ENCODE measurements at places on chromosomes 12 and 14.

DNA sequence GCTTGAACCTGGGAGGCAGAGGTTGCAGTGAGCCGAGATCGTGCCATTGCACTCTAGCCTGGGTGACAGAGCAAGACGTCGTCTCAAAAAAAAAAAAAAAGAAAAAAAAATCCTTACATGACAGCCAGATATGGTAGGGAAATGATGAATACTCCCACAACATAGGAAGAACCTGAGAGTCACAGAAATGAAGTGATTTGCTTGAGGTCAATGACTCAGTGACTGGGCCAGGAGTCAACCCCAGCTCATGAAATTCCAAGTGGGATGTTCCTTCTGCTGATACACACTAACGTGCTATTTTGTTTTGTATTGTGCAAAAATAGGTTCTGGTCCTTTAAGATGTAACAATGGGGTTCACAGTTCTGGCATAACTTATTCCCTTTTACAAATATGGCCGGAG is 9.0 kb downstream of the RHOF start:
- peaks cover 66% of the 10 kb centered on the region for H3K4me1 ChIP-seq
- H3K27ac ChIP-seq, result no peak overlapping the region
- no peak overlapping the region for H3K4me3 ChIP-seq
- no peaks in the 10 kb centered on the region for H3K36me3 ChIP-seq

- H3K4me1 ChIP-seq, result no peaks in the 10 kb centered on the region
- DNase-seq, result no peak
- H3K4me3 ChIP-seq, result no peak overlapping the region
These were observed 69.3 kb downstream of the RBM19 start for GRCh38 chr12:113896841-113897240.

DNA sequence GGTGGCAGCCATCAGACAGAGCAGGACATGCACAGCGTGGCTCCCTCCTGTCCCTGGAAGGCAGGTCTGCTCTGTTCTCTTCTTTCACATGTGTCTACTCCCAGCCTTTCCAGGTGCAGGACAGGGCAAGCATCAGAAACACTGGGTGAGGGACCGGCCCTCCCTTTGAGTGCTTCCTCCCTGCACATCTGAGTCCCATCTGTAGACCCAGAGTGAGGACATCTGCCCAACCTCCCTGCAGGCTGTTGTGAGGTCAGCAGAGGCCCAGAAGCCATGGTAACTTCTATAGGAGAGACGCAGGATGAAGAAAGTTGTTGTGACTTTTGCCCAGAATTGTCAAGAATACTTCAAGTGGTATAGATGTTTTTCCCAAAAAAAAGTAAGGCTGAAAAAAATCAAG is 282.7 kb downstream of the CACNA1C start:
- no peaks in the 10 kb centered on the region for H3K36me3 ChIP-seq
- no peak for DNase-seq
- no peaks in the 10 kb centered on the region for H3K4me1 ChIP-seq
- H3K27me3 ChIP-seq, result peaks cover 21% of the 10 kb centered on the region

DNA sequence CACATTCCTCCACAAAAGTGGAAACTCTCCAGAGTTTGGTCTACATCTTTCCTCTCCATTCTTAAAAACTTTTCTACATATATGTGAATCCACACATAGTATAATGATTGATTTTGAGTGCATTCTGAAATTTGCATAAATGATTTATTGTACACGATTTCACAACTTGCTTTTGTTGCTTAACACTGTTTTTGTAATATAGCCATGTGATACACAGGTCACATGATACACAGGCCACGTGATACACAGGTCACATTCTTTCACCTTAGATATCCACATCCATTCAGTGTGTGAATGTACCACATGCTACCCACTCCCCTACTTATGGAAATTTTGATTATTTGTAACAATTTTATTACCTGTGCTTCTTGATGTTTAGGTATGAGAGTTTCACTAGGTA is 319.1 kb downstream of the ZFP36L1 start:
- no peak overlapping the region for H3K4me3 ChIP-seq
- no peak for DNase-seq
- peaks cover 40% of the 10 kb centered on the region for H3K4me1 ChIP-seq
- H3K27ac ChIP-seq, result no peak overlapping the region

- no peak overlapping the region for H3K4me3 ChIP-seq
- H3K27ac ChIP-seq, result no peak overlapping the region
- peaks cover 67% of the 10 kb centered on the region for H3K4me1 ChIP-seq
- no peaks in the 10 kb centered on the region for H3K27me3 ChIP-seq
- no peak for DNase-seq
These were observed 9.7 kb downstream of the PAWR start for GRCh38 chr12:79681008-79681590.

DNA sequence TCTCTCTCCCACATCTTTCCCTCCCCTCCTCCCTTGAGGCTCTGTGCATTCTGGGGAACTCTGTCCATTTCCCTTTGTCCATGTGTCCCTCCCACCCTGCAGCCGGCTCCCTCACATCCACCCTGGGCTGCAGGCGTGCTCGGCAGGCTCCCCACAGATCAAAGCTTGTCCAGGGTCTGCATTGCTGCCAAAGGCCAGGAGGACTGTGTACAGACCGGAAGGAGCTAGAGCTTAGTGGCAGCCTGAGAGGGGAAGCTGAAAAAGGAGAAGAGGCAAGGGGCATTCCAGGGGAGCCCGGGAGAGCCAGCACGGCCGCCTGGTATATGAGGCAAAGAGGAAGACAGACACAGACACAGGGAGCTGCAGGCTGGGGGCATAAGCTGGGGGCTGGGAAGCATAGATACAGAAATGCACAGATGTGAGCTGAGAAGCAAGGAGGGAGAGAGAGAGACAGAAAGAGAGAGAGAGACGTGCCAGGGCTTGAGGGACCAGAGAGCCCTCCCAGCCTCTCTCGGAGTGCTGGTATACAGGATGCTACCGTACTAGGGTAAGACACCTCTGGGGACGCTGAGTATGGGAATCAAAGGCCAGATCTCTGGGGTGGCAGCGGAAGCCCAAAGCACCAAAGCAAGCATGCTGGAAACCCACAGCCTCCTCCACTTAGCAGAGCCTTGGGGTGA is 3.3 kb downstream of the CD4 start:
- H3K27ac ChIP-seq, result peak overlapping the region; percentile 74
- peaks cover 59% of the 10 kb centered on the region for H3K4me1 ChIP-seq
- H3K36me3 ChIP-seq, result no peaks in the 10 kb centered on the region
- no peak overlapping the region for H3K4me3 ChIP-seq

DNA sequence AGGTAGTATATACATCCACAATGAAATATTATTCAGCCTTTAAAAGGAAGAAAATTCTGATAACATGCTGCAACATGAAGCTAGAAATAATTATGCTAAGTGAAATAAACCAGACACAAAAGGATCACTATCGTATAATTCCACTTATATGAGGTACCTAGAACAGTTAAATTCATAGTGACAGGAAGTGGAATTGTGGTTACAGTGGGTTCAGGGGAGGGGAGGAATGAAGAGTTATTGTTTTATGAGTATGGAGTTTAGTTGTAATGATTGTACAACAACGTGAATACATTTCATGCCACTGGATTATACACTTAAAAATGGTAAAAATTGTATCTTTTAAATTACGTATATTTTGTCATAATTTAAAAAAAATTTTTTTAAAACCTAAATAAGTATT is 21.0 kb downstream of the EEA1 start:
- H3K27ac ChIP-seq, result no peak overlapping the region
- H3K4me1 ChIP-seq, result no peaks in the 10 kb centered on the region
- no peak overlapping the region for H3K4me3 ChIP-seq
- no peaks in the 10 kb centered on the region for H3K36me3 ChIP-seq
- DNase-seq, result no peak

GRCh38 chr12:95178136-95178535 is 39.1 kb downstream of the FGD6 start:
- H3K36me3 ChIP-seq, result no peaks in the 10 kb centered on the region
- no peaks in the 10 kb centered on the region for H3K4me1 ChIP-seq
- H3K27me3 ChIP-seq, result no peaks in the 10 kb centered on the region
- no peak overlapping the region for H3K27ac ChIP-seq

DNA sequence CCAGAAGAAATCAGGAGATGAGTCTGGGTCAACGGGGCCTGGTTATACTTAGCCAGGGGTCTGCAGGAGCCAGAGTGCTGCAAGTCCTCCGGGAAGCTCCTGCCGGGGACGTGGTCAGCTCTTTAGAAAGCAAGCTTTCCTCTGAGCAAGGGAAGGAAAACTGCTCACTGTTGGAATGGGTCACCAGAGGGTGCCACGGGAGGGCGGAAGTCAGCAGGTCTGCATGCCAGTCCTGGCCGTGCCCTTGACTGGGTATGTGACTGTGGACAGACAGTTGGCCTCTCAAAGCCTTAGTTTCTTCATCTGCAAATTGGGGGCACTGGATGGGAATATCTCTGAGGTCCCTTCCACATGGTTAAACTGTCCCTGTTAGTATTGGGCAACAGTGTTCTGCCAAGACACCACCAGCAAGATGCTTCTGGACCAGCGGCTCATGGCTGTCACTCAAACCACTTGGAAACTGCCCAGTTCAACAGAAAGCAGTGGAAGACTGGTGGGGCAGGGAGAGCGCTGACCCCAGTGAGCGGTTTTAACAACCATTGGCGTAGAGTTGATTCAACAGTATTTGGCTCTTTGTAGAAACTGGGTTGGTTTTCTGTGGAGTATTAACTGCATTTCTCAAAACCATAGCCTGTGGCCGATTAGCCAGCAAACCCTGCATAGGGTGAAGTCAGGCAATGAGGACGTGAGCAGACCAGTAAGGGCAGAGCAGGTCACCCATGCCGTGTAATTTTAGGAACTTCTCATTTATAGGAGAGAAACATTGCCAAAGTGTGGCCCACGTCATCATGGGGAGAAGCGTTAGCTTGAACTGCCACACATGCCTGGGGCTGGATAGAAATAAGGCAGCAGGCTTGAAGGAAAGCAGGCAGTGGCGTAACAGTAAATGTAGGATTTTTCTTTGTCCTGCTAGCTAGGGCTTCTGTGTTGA is 163.9 kb upstream of the PRMT8 start:
- no peak overlapping the region for H3K27ac ChIP-seq
- no peaks in the 10 kb centered on the region for H3K36me3 ChIP-seq
- H3K27me3 ChIP-seq, result peaks cover 9% of the 10 kb centered on the region
- H3K4me3 ChIP-seq, result no peak overlapping the region

- H3K27ac ChIP-seq, result no peak overlapping the region
- H3K4me3 ChIP-seq, result no peak overlapping the region
- no peaks in the 10 kb centered on the region for H3K36me3 ChIP-seq
These were observed 42.8 kb upstream of the CRADD start for GRCh38 chr12:93634416-93634815.

- H3K4me1 ChIP-seq, result no peaks in the 10 kb centered on the region
- no peak overlapping the region for H3K27ac ChIP-seq
These were observed 58.9 kb upstream of the TMTC2 start for GRCh38 chr12:82627799-82628198.

DNA sequence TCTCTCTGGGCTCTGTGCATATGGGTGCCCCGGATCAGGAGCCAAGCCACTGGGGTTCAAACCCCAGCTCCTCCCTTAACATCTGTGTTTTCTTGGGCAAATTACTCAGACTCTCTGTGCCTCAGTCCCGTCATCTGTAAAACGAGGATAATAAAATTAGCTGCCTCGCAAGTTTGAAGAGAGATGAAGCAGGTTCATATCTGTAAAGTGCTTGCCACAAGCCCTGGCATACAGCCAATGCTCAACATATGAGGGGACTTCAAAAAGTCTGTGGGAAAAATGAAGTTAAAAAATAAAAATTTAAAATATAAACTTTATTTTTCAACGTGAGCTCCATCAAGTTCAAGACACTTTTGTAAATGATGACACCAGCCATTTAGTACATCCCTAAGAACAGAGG is 276.7 kb downstream of the FOXN3 start:
- no peak overlapping the region for H3K27ac ChIP-seq
- peaks cover 58% of the 10 kb centered on the region for H3K4me1 ChIP-seq
- DNase-seq, result no peak
- H3K36me3 ChIP-seq, result no peaks in the 10 kb centered on the region
- H3K4me3 ChIP-seq, result no peak overlapping the region
- no peaks in the 10 kb centered on the region for H3K27me3 ChIP-seq

DNA sequence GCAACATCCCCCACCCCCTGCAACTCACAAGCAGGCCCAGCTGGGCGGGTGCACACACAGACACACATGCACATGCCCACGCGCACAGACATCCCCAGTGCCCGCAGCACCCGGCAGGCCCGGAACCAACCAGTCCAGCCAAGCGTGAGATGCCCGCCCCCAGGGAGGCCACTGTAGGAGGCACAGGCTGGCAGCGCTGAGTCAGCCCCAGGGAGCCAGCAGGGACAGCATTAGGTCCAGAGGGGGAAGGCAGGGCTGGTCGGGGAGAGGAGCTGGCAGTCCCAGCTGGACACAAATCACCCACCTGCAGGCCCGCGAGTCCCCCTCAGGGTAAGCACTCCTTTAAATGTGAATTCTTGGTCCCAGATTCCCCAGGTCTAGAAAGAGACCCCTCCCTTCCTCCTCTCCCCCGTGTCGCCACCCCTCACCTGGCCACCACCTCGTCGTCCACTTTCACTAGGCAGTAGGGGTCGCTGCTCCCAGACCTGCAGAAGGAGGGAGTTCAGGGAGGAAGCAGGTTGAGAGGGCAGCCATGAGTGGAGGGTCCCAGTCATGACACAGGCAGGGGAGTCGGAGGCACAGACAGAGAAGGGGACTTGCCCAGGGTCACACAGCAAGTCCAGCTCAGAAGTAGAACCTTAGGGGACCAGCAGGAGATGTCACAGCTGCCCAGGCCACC is 5.0 kb downstream of the RASAL1 start:
- peak; percentile 29 for DNase-seq
- H3K4me3 ChIP-seq, result no peak overlapping the region
- no peaks in the 10 kb centered on the region for H3K36me3 ChIP-seq
- H3K27ac ChIP-seq, result no peak overlapping the region
- no peaks in the 10 kb centered on the region for H3K4me1 ChIP-seq
- 0 out of 3 replicates have a peak, but pooled peaks cover 7% of the 10 kb centered on the region for H3K27me3 ChIP-seq

DNA sequence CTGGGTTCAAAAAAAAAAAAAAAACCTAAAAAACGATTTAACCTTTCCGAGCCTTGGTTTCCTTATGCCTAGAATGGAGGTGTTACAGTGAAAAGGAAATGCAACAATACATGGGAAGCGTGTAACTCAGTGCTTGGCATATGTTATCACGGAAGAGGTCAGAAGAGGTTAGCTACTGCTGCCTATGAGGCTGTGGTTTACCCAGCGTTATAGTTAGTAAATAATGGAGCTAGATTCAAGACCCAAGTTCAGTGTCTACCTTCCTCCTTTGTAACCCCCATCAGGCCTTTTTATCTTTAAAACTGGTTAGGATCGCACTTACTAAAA is 839 bp downstream of the IFT43 start:
- no peak for DNase-seq
- no peaks in the 10 kb centered on the region for H3K36me3 ChIP-seq
- H3K27ac ChIP-seq, result no peak overlapping the region
- peaks cover 60% of the 10 kb centered on the region for H3K4me1 ChIP-seq

- H3K4me3 ChIP-seq, result no peak overlapping the region
- no peaks in the 10 kb centered on the region for H3K36me3 ChIP-seq
- H3K27me3 ChIP-seq, result no peaks in the 10 kb centered on the region
- no peak for DNase-seq
- H3K4me1 ChIP-seq, result no peaks in the 10 kb centered on the region
- no peak overlapping the region for H3K27ac ChIP-seq
These were observed 46.5 kb upstream of the ABCC9 start for GRCh38 chr12:21987755-21988154.

- DNase-seq, result no peak
- no peaks in the 10 kb centered on the region for H3K27me3 ChIP-seq
- H3K4me1 ChIP-seq, result no peaks in the 10 kb centered on the region
- H3K36me3 ChIP-seq, result no peaks in the 10 kb centered on the region
These were observed 120.6 kb downstream of the DUSP6 start for GRCh38 chr12:89231686-89232085.

GRCh38 chr14:64293976-64294671 is at the start of gene ESR2:
Gene ESR2 (minus strand): TSS chr14:64294371. CDS start chr14:64282985, 11,386 bp downstream.
- H3K4me1 ChIP-seq, result peaks cover 20% of the 10 kb centered on the region
- H3K4me3 ChIP-seq, result peak within 1 kb of the TSS; percentile 15
- no peak for DNase-seq

All from HepG2 (cell line).